ENCODE measurements at places on chromosomes 4 and X.
A peak's percentile ranks its signal among the peaks of the same experiment; 100 is the strongest.

- no peak for DNase-seq
Measured at GRCh38 chr4:153520801-153521329, 54.7 kb downstream of the TMEM131L start.

- no peak for DNase-seq
Measured at GRCh38 chr4:147060151-147060931, 114.7 kb upstream of the TTC29 start.

GRCh38 chrX:6568031-6568430, 33.1 kb upstream of the VCX3A start:
- no peak for DNase-seq

DNA sequence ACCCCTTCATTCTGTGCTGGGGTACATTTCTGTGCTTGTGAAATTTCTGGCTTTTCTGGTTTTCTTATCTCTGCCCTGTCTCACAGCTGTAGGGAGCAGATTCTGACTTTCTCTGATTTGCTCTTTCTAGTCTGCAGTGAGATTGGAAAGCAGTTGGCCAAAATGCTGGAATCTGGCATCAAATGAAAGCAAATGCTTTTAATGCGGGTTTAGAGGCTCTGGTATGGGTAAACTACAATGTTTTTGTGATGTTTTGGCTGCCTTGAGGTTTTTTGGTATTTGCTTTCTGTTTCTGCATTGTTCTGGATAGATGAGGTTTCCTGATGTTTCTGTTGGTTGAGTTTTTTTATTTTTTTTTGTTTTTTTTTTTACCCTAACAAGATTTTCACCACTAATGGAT, 23.8 kb downstream of the SMIM20 start:
- DNase-seq, result no peak

DNA sequence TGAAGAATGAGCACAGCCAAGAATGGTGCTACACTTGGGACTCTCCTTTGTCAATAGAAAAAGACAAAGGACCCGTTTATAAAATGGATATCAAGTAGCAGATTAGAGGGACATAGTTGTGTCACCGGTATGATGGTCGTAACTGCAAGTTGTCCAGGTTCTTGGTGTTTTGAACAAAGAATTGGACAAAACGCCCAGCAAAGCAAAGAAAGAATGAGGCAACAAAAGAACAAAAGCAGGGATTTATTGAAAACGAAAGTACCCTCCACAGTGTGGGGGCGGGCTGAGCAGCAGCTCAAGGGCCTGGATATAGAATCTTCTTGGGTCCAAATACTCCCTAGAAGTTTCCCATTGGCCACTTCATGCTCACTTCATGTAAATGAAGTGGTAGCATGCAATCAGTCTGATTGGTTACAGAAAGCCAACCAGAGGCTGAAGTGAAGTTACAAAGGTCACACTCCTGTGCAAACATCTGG, 54.7 kb downstream of the SHROOM3 start:
- DNase-seq, result no peak

GRCh38 chr4:74311696-74312313, 3.5 kb downstream of the EPGN start:
- peak; percentile 48 for DNase-seq
